GDM1 (cell line): ENCODE measurements at places on chromosomes 5 and 9.

DNA sequence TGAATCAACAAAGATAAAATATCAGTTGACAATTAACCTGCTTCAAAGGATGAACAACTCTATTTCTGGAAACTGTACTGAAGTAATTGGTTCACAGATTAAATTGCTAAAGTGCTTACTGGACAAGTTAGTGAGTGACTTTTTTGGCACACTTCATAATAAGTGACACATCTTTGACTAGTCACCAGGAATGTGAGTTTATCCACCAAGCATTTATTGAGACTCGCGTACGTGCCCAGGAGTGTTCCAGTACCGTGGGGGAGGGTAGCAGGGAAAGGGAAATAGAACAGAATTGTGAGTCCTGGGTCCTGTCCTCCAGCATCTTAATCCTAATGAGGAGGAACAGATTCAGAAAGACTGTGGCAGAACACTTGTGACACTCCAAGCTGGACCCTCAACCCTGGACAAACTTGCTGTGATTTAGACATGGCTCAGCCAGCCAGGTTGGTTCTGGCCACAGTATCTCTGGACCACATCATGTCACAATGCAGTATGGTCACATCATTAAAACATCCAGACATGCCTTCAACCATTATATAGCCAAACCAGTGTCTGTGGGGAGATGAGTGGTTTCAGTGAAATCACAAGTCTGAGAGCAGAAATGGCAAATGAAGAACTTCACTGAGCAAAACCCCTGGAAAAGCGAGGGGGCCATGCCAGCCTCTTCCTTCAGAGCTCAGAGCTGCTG is 623.1 kb downstream of the BNC2 start:
- DNase-seq = no peak

DNA sequence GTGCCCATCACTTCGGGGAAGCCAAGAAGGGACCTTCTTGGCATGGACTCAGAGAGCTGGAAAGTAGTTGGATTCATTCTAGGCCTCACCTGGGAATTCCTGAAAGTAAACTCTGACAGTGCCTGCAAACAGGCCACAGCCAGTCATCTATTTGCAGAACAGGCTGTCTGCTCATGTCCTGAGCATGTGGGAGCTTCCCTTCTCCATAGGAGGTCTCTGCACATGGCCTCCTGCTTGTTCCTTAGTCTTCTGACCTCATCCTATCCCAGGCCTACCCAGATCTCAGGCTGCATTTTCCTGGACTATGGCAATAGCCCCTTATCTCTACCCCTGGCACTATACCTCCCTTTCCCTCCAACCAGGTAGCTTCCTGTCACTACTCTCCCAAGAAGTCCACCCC is 67.2 kb upstream of the FSTL4 start:
- no peak for DNase-seq

- no peak for DNase-seq
Measured at GRCh38 chr9:107952773-107953172, 463.2 kb upstream of the KLF4 start.

GRCh38 chr5:180338001-180338707 is 15.0 kb downstream of the GFPT2 start:
- DNase-seq = no peak

DNA sequence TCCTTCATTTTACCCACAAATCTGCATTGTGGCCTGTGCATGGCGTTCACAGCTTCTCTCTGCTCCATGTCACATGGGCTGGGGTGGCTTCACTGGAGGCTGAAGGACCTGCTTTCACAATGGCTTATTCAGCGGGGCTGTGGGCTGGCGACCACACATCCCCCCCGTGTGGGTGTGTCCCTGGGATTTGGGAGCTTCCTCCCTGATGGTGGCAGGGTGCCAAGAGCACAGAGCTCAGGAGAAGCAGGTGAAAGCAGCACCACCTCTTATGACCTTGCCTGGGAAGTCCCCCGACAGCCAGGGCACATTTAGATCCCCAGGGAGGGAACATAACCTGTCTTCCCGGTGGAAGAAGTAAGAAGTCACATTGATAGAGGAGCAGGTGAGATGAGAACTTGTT is 5.0 kb upstream of the MED10 start:
- no peak for DNase-seq

DNA sequence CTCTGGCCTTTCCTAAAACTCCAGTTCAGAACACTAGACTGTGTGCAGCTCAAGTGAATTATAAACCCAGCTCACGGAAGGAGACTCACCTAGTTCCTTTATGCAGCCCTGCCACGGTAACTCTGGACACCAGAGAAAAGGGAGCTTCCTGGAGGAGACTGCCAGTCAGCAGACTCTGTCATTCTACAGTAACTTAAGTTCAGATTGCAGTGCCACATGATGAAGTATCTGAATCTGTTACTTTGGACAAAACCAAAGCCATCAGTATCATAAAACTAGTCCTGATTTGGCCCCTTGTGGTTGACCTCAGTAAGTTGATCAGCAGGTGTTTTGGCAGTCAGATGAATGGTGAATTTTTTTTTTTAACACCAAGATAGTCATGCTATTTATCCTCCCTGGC is 2.7 kb downstream of the MTRR start:
- DNase-seq = no peak

- no peak for DNase-seq
Measured at GRCh38 chr5:170265522-170265921, 32.1 kb downstream of the LCP2 start.

GRCh38 chr9:126857261-126857960 is 3.0 kb upstream of the ZBTB34 start:
- DNase-seq = no peak

- no peak for DNase-seq
Measured at GRCh38 chr5:92544036-92544435, 1037.0 kb downstream of the NR2F1-AS1 start.

DNA sequence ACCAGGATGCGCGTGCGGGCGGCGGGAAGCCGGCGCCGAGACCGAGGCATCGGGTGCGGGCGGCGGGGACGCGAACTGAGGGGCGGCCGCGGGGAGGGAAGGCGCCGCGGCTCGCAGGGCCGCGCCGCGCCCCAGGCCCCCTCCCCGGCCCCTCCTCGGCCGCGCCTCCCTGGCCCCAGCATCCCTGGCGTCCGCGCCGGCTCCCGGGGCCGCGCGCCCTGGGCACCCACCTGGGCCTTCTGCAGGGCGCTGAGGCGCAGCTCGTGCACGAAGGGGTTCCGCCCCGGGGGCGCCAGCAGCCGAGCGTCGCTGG is 324 bp downstream of the LPCAT1 start:
- DNase-seq = no peak

DNA sequence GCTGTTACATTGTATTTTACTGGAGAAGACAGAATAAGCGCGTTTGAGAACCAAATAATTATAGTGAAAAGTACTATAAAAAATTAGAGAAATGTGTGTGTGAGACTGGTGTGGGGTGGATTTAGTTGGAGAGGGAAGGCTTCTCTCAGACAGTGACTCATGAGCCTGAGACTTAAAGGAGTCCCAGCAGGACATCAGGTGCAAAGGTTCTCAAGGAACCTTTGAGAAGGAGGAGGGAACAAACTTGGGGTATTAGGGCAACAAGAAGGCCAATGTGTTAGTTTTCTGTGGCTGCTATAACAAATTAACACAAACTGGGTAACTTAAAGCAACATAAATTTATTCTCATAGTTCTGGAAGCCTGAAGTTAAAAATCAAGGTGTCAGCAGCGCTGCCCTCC is 4.9 kb downstream of the DDX4 start:
- no peak for DNase-seq

DNA sequence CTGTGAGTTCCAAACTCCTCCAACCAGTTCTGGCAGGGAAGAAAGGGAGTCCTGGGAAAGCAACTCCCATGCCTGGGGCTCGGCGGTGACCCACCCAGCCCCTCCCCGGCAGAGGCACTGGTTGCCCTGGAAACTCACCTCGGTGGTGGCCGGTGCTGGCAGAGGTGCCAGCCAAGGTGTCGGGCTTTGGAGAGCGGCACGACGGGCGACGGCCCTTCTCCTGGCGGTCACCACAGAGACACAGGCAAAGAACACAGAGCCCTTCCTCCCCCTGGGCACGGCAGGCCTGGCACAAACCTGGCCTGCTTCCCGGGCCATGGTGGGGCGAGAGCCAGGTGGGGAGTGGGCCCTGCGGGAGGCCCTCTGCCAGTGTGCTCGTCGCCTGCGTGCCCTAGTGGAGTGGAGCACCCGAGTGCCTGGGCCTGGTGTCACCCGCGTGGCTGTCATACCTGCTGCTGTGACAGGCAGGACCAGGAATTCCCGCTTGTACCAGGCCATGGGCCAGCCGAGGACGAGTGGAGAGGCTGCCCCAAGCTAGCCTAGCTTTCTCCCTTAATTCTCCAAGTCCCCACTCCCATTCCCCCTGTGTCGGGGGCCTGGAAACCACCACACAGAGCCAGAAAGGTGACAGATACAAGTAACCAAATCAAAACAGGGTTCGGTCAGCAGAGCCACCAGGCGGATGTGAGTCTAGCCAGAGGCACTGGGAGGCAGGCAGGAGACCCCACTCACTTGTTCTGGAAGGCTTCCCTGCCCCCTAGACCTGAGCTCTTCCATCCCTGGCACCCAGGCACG is 8.2 kb upstream of the RALGDS start:
- no peak for DNase-seq

DNA sequence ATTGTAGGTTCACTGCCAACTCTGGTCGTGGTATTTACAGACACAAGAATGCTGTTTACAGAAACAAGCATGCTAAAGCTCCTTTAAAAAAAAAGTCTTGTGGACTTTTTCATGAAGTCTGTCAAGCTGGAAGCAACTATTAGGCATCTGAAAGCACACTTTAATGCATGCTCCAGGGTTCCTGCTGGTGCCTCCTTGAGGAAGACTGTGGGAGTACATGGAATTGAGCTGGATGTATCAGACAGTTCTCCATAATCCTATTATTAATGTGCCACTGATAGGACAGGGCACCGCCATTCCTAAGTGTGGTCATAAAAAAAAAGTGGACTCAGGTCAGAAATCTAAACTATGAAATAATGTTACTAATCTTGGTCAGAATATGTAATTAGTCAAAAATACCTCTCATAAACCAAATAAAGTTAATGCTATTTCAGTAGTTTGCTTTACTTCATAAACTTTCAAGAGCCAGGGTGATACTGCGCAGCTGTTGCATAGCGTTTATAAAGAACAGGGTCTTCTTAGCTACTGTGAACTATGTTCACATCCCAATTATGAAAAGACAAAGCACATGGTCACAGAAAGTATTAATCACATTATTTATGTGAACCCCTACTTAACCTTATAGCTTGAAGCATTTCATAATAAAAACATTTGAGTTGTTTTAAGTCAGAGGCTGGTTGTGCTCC is 390.8 kb upstream of the PTGER4 start:
- DNase-seq = no peak

GRCh38 chr5:72845889-72846288 is 29.4 kb downstream of the TNPO1 start:
- DNase-seq = no peak

GRCh38 chr9:115883467-115884329 is 269.9 kb upstream of the PAPPA start:
- no peak for DNase-seq

- DNase-seq = no peak
Measured at GRCh38 chr5:177162379-177162778, 28.8 kb downstream of the NSD1 start.

DNA sequence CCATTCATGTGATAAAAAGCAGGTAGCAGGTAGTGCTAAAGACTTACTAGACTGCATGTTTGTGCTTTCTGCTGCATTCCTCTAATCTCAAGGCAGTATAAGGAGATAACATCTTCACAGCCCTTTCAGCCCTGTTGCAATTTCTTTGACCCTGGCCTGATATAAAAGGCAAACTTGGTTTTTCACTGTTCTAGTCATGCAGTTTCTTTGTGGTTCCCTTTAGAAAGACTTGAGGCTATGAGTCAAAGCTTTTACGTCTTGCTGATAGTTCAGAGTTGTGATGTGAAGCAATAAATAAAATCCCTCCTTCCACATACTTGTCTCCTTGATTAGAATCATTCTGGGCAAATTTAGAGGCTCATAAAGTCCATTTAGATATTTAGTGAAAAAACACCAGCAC is 88.6 kb upstream of the CDKN2B start:
- no peak for DNase-seq

DNA sequence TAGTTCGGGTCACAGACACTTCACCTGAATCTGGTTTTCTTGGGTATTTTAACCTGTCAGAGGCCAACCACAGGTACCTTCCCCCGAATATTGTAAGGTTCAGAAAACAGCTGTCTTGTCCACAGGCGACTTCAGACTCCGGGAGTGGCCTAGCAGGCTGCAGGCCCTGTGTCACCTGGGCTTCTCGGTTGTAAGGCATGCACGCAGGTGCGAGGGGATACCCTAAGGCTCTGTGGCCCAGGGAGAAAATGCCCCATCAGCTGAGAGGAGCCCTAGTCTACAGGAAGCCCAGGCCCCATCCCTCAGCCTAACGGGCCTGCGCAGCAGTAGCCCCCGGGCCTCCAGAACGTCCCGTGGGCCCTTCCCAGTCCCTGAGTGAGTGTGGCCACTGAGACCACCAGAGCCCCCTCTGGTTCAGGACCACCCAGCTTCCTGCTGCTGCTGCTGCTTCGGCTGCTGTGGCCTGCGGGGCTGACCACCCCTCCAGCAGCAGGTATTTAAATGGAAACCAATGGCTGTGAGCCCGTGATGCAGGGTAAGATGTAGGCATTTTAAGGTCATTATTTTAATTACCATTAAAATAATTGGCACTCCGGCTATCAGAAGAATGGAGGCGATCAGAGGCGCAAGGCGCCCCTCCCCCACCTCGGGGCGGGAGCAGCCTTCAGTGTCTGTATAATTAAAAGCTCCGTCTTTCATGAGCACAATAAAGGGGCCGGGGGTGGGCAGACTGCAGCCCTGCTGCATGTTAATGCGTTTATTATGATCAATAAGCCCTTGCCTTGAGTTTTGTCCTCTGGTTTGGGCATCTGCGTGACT is 65.4 kb downstream of the PSMB7 start:
- DNase-seq = no peak

GRCh38 chr5:156685481-156685880 is 164.6 kb upstream of the PPP1R2B start:
- no peak for DNase-seq

GRCh38 chr5:71651579-71651978 is 64.4 kb downstream of the MCCC2 start:
- no peak for DNase-seq

DNA sequence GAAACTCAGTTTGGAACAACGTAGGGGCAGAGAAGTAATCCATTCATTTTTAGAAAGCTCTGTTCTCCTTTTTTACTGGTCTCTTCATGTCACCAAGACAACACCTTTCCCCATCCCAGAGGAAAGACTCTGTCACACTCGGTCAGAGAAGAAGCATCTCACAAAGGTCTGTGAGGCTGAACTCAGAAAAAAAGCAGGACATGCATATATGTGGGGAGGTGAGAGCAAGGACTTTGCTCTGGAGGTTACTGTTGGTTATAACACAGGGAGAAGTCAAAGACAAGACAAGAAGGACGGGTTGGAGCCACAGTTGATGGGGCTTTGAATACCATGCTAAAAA is 19.2 kb upstream of the MTMR12 start:
- DNase-seq = no peak

DNA sequence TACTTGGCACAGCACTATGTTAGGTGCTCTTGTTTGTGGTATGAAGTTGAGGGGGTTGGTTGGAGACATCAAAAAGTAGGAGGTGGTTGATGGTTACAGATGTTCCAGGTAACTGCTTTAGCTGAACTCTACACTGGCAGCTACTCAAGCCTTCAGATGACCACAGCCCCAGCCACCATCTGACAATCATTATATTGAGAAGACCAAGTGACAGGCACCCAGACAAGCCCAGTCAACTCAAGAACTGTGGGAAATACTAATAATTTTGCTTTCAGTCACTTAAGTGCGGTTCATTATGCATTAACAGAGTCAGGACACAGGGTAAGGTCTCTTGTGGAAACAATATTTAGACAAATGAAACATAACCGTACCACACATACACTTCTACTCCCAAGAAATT is 38.9 kb upstream of the SLIT3 start:
- no peak for DNase-seq

- DNase-seq = no peak
Measured at GRCh38 chr5:59773294-59773693, 120.2 kb downstream of the PDE4D start.
